ENCODE measurements at places on chromosomes 1 and 21.

- no peak for DNase-seq
Observed at GRCh38 chr1:107171333-107171732, 30.5 kb downstream of the NTNG1 start.

- DNase-seq = no peak
Observed at GRCh38 chr1:213977486-213977842, 10.3 kb upstream of the PROX1 start.

GRCh38 chr1:31802190-31803150 is 13.4 kb downstream of the SPOCD1 start:
- DNase-seq = no peak

- DNase-seq = no peak
Observed at GRCh38 chr1:58592522-58593134, 15.6 kb upstream of the TACSTD2 start.

- no peak for DNase-seq
Observed at GRCh38 chr1:22287946-22288520, 145.1 kb upstream of the WNT4 start.

DNA sequence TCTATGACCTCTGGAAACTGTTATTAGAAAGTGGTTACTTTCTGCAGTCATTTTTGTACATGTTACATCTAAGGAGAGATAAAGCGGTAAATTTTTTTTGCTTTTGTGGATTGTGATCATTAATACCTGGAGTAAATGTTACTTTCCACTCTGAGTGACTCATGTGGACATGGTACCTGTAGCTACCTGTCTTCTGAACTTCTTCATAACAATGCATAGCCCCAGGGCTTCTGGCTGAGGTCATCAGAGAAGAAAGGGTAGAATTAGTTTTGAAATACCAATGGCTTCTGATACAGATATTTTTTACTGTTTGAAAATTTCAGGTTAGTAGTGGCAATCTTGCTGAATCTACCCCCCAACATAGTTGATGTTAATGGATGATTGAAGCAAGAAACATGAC is 489.3 kb downstream of the RWDD3 start:
- DNase-seq = no peak

DNA sequence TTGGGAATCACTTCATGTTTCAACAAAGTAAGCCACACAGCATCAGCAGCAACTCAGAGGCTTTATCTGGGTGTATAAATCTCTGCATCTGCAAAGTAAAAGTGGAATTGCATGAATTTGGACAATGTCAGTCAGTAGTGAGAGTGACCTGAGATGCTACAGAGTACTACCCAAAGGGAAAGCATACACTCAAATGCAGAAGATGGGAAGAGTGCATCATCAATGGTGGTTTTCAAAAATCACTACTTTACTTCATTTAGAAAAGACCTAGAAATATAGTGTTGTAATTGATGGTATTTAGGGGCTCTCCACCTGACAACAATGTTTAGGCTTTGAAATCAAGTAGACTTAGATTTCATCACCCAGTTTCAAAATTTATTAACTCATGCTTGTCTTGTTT is 24.5 kb upstream of the PKN2 start:
- no peak for DNase-seq

DNA sequence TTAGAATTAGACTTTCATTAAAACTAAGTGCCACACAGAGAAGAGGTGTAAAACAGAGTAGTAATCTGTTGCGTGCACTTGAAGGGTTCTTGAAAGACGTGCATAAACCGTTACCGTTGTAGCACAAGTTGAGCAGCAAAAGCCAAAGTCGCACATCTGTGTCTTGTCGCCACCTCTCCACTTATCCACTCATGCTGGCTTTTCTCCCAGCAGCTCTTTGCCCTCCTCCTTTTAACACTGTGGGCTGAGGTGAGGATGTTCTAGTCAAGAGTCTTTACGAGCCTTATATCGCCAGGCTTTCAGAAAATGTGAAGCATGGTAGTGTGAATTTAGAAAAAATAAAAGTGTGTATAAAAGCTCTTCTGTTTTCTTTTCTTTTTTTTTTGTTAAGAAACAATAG is 48.0 kb downstream of the NR5A2 start:
- DNase-seq = no peak

DNA sequence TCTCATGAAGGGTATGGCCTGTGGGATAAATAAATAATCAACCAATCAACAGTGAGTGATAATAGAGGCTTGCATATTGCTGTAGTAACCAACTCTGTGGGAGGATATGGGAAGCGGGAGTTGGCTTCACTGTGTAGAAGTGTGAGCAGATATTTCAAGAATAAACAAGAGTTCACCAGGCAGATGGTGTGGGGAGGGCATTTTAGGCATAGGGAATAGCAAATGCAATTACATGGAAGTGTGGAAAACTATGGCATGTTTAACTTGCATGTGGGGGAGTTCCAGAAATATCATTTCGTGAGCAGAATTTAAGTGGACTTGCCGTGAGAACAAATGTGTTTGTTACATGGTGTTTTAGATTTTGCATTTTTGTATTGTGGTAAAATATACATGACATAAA is 95.2 kb downstream of the SPATA46 start:
- DNase-seq = no peak

GRCh38 chr1:187844313-187844712 is 1015.6 kb downstream of the PLA2G4A start:
- no peak for DNase-seq

GRCh38 chr1:228097333-228098081 is 5.6 kb downstream of the C1orf35 start:
- no peak for DNase-seq

GRCh38 chr21:37219761-37220432 is 47.2 kb downstream of the VPS26C start:
- DNase-seq = no peak

GRCh38 chr1:44447051-44447810 is 42.2 kb downstream of the RNF220 start:
- no peak for DNase-seq

- no peak for DNase-seq
Observed at GRCh38 chr1:228751360-228752098, 16.2 kb downstream of the RHOU start.
